Hair follicular keratinocyte (primary cell): ENCODE measurements at places on chromosomes 6 and 20. TPM values are rescaled to one million over a fixed set of nuclear protein-coding genes. Genes with fewer than 3 reads are reported as not detected.

The SHLD1 gene
- 1.8 and 3.7 TPM in 2 replicates for total RNA-seq

The HMGA1 gene
- total RNA-seq, result 422 and 425 TPM in 2 replicates

The HLA-DOB gene
- 1.7 and 6.3 TPM in 2 replicates for total RNA-seq

The ERVFRD-1 gene
- not detected in 2 replicates for total RNA-seq

The RPP21 gene
- 66.9 and 75.0 TPM in 2 replicates for total RNA-seq

The SCRT2 gene
- total RNA-seq, result not detected in 2 replicates

The ZNF318 gene
- 7.3 and 7.7 TPM in 2 replicates for total RNA-seq

The NHLRC1 gene
- 2.0 and 3.0 TPM in 2 replicates for total RNA-seq

The NOTCH4 gene
- 0.08 and 0.61 TPM in 2 replicates for total RNA-seq

The PSORS1C1 gene
- total RNA-seq, result 2.4 and 3.5 TPM in 2 replicates
